ENCODE measurements at places on chromosomes 2 and 18.

GRCh38 chr2:100820523-100821254, 750 bp downstream of the NPAS2 start:
- no peak for DNase-seq

GRCh38 chr2:152718909-152719645, 657 bp downstream of the ARL6IP6 start:
- DNase-seq, result no peak

GRCh38 chr2:220162320-220162719, 534.9 kb downstream of the SLC4A3 start:
- DNase-seq, result no peak

GRCh38 chr2:181022652-181023051, 42.2 kb downstream of the UBE2E3 start:
- no peak for DNase-seq

DNA sequence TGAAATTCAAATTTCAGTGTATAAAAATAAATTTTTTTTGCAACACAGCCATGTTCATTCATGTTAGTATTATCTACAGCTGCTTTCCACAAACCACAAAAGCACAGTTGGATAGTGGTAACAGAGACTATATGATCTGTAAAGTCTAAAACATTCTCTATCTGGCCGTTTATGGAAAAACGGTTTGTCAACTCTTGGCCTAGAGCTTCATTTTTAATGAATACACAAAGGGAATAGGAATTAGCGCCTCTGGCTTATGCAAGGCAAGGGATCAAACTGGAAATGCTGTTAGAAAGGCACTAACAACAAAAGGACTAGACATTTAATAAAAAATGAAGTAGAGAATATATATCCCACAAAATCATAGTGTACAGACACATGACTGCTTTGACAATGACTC, 211.9 kb downstream of the EXOC6B start:
- DNase-seq, result no peak

DNA sequence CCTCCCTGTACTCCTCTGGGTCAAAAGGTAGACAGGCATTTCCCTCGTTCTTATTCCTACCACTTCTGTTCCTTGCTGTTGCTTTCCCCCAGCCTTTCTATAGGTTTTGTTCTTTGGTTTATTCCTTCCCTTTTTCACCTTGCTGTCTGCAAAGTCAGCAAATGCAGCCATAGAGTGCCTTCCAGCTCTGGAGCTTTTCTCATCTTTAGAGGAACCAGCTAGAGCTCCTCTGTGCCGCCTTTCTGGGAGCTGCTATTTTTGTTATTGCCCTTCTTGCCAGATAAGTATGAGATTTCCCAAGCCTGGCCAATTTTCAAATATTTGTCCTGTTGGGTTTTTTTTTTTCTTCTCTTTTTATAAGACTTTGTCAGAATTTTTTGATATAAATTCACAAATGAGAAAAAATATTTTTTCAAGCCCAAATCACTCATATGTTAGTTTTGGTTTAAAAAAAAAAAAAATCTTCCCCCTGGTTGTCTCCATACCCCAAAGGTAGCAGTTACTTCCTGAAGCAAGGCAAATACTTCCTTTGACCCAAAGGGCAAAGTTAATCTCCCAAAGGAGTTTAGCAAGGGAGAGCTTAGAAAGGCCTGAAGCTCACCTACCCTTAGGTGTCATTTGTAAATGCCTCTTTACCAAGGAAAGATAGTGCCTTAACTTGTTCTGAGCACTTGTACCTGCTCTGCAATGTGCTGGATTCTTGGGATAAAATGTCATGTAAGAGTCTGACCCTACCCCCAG, 5.1 kb upstream of the TTC27 start:
- no peak for DNase-seq

- no peak for DNase-seq
Measured at GRCh38 chr18:59127047-59127446, 12.6 kb upstream of the SEC11C start.

GRCh38 chr2:109266496-109266895, 137.5 kb downstream of the SH3RF3 start:
- DNase-seq, result no peak

- no peak for DNase-seq
Measured at GRCh38 chr2:10919410-10919770, 7.7 kb downstream of the KCNF1 start.

DNA sequence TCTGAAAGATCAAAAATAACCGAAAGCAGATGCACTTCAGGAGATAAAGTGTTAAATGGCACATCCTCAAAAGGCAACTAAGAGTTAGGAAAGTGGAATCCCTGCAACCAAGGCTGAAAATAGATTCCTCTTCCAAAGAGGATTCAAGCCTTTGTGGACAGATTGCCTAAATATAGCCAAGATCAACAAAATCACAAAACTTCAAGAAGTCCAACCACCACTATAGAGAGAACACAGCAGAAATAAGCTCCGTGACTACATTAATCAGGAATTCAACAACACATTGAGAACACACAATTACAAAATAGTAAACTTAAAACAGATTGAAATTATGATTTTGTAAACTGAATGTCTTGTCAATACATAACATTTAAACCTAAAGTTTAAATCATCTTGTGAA, 165.7 kb downstream of the LNPK start:
- DNase-seq, result no peak

- DNase-seq, result no peak
Measured at GRCh38 chr2:7661502-7661901, 744.3 kb downstream of the RNF144A start.

- no peak for DNase-seq
Measured at GRCh38 chr2:111900859-111901258, 2.5 kb downstream of the MERTK start.

GRCh38 chr2:65264821-65265670, 37.4 kb downstream of the ACTR2 start:
- DNase-seq, result peak; percentile 24

DNA sequence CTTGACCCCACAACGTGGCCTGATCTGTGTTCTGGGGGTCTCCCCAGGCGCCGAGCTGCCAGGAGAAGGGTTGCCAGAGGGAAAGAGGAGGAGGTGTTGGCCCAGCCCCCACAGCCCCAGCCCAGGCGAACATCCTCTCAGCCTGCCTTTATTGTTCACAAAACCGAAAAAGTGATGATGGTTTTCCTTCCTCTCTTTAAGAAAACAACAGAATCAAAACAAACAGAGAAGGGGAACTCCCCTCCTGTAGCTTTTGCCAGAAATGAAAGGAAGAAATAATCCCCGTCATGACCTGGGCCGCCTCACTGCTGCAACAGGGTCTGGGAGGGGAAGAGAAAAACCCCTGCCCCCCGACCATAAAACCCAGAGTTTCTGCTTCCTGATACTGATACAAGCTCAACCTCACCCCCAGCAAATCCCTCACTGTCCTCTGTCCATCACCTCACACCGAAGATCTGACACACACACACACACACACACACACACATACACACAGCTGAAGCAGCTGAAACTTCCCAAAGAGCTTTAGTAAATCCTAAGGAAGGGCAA, 52.0 kb downstream of the ZFP36L2 start:
- no peak for DNase-seq

GRCh38 chr2:41720331-41721251, 327.2 kb upstream of the PKDCC start:
- no peak for DNase-seq

GRCh38 chr18:37409878-37410277, 155.7 kb downstream of the CELF4 start:
- no peak for DNase-seq

DNA sequence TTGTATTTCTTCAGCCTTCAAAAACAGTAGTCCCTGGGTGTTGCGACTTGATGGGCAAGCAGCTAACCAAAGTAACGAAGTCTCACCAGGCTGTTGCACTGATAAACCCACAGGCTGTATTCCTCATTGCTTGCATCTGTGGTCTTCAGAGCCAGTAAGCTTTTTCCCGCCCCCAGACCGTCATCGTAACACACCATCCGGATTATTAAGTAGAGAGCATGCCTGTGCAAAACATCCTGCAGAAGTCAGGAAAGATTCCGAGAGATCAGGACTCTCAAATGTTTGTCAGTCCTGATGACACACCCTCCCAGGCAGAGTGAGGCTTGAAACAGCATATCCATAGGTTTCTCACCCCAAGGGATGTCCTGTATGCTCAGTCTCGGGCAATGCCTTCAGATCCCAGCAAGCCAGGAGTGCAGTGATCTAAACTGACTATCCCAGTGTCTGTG, 15.9 kb downstream of the ITGB1BP1 start:
- DNase-seq, result no peak

- DNase-seq, result no peak
Measured at GRCh38 chr18:3675446-3675845, 225.5 kb downstream of the TGIF1 start.

DNA sequence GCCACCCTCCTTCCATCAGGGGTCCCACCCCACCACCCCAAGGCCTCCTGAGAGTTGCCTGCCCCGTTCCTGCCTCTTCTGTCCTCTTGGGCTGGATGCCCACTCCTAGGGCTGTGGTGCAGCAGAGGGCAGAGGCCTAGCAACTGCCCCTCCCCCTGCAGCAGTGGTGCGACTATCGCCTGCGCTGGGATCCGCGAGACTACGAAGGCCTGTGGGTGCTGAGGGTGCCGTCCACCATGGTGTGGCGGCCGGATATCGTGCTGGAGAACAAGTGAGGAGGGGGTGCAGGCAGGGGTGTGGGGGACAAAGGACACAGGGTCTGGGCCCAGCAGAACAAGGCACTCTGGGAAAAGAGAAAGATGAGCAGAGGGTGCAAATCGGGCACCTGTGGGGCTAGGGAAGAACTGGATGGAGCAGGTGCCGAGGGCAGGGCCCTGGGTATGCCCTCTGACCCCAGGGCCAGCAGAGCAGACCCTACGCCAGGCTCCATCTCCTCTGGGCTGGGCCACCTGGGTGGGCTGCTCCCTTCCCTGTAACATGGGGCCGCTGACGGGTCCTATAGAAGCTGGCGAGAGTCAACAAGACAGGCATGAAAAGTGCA, 1.0 kb downstream of the CHRNG start:
- no peak for DNase-seq

DNA sequence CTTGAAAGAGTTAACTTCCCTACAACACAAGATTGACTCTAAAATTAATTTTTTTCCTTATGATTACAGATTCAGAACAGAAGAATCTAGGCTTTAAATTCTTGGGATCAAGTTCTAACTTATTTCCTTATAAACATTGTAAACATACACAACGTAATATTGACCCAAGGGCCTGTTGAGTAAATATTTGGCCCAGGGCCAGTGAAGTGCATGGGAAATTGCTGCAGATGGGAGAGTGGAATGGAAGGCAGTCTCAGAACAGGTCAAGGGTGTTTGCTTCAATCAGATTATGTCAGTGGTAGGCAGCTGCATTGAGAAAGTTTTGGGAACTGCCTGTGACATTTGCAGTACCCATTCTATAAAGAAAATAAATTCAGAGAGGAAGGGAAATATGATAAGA, 137.6 kb downstream of the MYO1B start:
- peak; percentile 86 for DNase-seq

DNA sequence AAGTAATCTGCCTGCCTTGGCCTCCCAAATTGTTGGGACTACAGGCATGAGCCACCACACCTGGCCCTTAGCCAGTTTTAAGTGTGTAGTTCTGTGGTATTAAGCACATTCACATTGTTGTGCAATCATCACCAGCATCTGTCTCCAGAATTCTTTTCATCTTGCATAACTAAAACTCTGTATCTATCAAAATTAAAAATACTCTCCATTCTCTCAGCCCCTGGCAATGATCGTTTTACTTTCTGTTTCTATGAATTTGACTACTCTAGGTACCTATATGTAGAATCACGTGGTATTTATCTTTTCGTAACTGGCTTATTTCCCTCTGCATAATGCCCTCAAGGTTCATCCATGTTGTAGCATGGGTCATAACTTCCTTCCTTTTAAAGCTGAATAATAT, 45.5 kb upstream of the CAVIN2 start:
- DNase-seq, result no peak

GRCh38 chr2:241049739-241050623, 51.6 kb downstream of the SNED1 start:
- DNase-seq, result no peak

- no peak for DNase-seq
Measured at GRCh38 chr2:178247250-178247649, 52.9 kb downstream of the OSBPL6 start.

- no peak for DNase-seq
Measured at GRCh38 chr2:228037915-228038314, 143.6 kb downstream of the SPHKAP start.

DNA sequence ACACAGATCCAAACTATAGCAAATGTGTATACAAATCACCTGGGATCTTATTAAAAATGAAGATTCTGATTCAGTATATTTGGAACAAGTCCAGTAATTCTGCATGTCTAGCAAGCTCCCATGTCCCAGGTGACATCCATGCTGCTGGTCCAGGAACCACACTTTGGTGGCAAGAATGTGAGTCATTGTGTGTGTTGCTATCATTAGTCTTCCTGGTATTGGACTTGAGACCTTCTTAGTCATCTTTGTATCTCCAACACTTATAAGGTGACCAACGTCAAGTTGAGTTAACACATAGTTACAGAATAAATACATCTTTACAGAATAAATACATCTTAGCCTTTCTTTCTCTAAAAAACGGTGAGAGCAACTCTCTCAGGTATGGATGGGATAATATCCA, 107.9 kb upstream of the NDUFV2 start:
- DNase-seq, result no peak

- DNase-seq, result no peak
Measured at GRCh38 chr18:725646-726045, 13.2 kb upstream of the ENOSF1 start.

GRCh38 chr2:197628043-197628500, 47.3 kb downstream of the RFTN2 start:
- DNase-seq, result no peak

- DNase-seq, result no peak
Measured at GRCh38 chr18:48780913-48781162, 169.9 kb downstream of the SMAD7 start.

Data from pancreas (tissue), 10 donors.